NCI-H1694 (cell line): ENCODE measurements at places on chromosomes 12 and 14.

GRCh38 chr12:56164345-56164729 lies 6.2 kb downstream of the MYL6 start:
- no peak for DNase-seq

DNA sequence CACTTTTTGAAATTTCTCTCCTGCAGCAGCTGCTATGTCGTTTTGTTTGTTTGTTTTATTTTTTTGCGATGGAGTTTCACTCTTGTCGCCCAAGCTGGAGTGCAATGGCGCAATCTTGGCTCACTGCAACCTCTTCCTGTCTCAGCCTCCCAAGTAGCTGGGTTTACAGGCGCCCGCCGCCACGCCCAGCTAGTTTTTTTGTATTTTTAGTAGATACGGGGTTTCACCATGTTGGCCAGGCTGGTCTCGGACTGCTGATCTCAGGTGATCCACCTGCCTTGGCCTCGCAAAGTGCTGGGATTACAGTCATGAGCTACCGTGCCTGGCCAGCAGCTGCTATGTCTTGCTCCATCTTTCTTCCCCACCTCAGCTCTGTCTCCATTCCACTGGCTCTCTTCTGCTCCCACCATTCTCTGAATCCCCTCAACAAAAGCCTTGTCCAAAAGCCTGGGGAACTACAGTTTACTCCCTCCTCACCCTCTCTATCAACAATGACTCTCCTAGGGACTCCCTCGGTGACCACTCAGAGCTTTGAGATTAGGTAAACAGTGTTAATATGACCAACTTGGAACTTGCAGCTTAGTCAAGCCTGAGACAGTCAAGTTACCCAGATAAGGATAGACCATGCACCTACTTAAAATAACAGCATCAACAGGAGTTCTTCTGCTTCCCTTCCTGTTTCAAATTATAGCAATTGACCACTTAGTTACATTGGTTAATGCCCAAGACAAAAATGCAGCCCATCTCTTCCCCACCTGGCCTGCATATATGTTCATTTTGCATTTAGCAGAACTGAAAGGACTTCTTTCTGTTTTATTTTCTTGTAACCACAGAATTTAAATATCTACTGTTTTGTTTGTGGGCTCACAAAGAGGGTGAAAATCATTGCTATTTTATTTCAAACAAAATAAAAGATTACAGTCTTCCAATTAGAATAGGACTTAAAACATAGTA lies 189.0 kb upstream of the AMIGO2 start:
- DNase-seq: no peak

GRCh38 chr12:130677957-130678558 lies 38.0 kb downstream of the RIMBP2 start:
- no peak for DNase-seq

GRCh38 chr12:76426160-76426559 lies 77.9 kb upstream of the BBS10 start:
- DNase-seq: no peak

DNA sequence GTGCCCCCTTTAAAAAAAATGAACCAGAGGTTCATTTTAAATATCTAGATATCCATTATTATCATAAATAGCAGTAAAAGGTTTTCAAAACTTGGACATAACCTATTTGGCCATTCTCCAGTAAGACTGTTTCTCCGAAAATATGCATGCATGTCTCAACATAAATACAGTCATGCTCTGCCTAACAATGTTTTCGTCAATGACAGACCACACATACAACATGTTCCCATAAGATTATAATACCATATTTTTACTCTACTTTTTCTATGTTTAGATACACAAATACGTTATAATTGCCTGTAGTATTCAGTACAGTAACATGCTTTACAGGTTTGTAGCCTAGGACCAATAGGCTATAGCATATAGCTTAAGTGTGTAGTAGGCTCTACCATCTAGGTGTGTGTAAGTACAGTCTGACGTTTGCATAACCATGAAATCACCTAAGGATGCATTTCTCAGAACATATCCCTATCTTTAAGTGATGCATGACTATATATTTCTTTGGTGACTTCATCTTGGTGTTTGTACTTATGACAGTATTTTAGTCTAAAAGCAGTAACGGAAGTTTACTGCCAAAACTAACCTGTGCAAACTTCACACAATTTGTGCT lies 3.2 kb downstream of the TMEM19 start:
- no peak for DNase-seq

DNA sequence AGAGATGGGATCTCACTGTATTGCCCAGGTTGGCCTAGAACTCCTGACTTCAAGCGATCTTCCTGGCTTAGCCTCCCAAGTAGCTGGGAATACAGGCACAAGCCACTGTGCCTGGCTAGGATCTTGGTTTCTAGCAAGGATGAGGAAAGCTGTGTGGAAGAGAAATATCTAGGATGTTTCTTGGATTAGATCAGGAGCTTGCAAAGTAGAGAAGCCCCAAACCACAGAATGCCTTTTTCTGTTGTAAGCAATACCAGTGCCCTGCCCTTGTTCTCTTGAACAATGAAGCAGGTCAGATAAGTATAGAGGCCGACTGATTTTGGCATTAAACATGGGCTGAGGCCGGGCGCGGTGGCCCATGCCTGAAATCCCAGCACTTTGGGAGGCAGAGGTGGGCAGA lies 44.3 kb upstream of the STRN3 start:
- no peak for DNase-seq

- no peak for DNase-seq
These were observed 125.0 kb upstream of the FAR2 start for GRCh38 chr12:29024117-29024516.

- no peak for DNase-seq
These were observed 484.4 kb downstream of the ATP23 start for GRCh38 chr12:58425481-58426392.

DNA sequence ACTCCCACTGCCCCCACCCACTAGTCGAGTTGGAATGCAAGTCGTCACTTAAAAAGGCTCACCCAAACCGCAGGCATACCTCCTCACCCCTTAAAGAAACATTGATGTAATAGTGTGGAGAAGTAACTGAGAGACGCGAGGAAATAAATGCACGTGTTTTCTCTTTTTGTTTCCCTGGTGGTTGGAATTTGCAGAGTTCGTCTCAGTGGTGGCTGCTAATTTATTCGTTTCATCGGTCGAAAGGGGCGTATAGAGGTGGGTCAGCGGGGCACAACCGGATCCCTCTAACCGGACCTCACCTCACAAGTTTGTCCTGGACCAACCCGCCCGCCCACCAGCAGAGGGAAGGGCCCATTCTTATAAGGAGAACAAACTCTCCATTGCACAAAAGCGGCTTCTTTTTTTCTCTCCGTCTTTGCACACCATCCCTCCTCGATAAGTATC lies 5.0 kb upstream of the NPAS3 start:
- no peak for DNase-seq
